ENCODE measurements at places on chromosomes 12 and 14.

GRCh38 chr12:66282244-66282643 is 20.0 kb upstream of the HELB start:
- no peak for DNase-seq

GRCh38 chr12:28108599-28108998 is 81.7 kb upstream of the CCDC91 start:
- DNase-seq = no peak

DNA sequence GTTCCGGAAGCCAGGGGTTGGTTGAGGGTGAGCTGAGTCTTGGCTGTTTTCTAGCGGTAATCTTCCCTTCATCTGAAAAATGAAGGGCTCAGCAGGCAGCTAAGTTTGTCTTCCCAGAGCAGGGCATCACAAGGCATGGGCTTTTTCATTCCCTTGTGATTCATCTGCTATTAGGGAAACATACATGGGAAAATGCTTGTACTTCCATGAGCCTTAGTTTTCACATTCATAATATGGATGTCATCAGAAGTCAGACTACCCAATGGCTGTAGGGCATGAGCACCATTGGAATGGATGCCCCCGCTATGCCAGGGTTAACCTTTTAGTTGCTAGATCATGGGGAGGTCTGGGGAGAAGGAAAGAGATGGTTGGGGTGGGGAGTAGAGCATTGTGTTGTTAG is 18.7 kb downstream of the HELB start:
- DNase-seq = no peak

GRCh38 chr12:84038242-84038641 is 874.4 kb downstream of the SLC6A15 start:
- DNase-seq = no peak

- no peak for DNase-seq
These were observed 185.0 kb downstream of the DPF3 start for GRCh38 chr14:72708708-72709475.

- DNase-seq = no peak
These were observed 7.3 kb downstream of the PAN2 start for GRCh38 chr12:56326533-56326932.

GRCh38 chr12:92418381-92418780 is 272.7 kb upstream of the BTG1 start:
- no peak for DNase-seq

DNA sequence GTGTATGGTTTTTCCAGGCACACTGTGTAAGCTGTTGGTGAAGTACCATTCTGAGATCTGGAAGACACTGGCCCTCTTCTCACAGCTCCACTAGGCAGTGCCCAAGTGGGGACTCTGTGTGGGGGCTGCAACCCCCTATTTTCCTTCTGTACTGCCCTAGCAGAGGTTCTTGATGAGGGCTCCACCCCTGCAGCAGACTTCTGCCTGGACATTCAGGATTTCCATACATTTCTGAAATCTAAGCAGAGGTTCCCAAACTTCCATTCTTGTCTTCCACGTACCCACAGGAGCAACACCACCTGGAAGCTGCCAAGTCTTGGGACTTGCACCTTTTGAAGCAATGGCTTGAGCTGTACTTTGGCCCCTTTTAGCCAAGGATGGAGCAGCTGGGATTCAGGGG is 85.2 kb upstream of the PRMT8 start:
- no peak for DNase-seq

DNA sequence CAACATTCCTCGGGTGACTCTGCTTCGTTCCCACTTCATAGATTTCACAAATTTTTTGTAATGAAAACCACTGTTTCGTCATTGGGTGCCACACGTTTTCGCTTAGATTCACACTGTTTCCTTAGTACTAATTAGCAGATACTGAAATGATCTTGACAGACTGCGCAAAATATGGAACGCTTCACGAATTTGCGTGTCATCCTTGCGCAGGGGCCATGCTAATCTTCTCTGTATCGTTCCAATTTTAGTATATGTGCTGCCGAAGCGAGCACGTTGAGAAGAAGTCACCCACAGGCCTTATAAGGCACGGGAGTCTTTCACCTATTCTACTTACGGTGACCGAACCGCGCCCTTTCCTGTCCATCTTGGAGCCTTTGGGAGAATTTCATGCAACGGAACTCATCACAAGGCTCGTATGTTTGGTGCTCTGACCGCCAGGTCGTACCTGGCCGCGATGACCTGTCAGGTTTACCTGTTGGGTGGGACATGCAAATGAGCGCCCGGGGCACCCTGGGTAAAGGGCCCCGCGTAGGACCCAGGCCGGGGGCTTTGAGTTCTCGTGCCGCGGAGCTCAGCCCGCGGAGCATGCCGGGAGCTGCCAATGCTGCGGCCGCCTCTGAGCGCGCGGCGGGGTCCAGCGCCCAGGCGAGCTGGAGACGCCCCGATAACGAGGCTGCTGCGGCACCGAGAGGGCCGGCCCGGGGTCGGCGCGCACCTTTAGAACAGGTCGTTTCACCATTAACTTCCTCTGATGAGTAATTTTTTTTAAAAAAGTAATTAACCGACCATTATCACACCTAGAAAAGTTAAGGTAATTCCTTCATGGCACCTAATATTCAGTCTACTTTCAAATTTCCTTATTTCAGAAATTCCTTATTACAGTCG is at the start of gene RNU6-8:
Gene RNU6-8 (minus strand): TSS at position 272 of the 885 bp plus-strand sequence.
- DNase-seq = peak; percentile 64

- no peak for DNase-seq
These were observed 17.1 kb downstream of the DEGS2 start for GRCh38 chr14:100142073-100143040.

- DNase-seq = no peak
These were observed 76.9 kb upstream of the ALG10 start for GRCh38 chr12:33945438-33945784.

DNA sequence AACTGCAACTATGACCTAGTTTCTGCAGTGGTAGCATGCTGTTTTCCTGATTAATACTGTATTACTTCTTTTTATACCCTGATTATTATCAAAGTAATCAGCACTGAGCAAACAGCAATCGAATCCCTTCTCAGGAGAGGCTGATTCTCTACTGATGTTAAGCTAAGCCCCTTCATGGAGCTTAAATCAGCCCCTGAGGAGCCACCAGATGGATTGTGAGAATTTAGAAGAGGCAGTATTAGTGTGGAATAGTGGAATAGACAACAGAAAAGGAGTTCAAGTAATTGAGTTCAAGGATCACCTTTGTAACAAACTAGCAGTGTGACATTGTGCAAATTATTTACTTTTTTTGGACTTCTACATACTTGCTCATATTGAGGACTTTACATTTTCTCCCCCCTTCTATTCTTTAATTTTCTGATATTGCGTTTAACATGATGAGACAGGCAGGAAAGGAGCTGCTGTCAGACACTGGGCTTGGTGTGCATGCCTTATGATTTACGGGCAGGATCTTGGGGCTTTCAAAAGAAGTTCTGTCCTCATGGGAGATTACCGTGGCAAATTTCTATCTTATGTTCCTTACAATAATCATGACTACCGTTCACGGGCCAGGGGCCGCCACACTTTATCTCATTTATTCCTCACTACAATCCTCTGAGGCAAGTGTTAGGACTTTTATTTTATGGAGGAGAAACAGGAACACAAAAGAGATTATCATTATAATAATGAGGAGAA is 68.0 kb downstream of the PTPRR start:
- DNase-seq = no peak

DNA sequence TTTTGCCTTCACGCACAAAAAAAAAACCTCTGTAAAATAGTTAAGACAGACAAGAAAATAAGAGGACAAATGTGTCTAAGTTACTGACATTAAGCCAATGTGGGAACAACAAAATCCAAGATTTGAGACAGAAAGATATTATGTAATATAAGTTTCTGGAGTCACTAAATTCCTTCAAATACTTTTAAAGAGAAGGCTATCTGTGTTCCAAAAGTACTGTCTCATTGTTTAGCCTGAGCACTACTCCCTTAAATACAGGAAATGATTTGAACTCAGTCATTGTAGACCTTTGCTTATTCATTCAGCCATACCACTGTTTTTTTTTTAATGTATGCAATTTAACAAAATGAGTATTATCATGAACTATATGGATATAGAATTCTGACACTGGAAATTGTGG is 82.7 kb upstream of the KITLG start:
- no peak for DNase-seq

DNA sequence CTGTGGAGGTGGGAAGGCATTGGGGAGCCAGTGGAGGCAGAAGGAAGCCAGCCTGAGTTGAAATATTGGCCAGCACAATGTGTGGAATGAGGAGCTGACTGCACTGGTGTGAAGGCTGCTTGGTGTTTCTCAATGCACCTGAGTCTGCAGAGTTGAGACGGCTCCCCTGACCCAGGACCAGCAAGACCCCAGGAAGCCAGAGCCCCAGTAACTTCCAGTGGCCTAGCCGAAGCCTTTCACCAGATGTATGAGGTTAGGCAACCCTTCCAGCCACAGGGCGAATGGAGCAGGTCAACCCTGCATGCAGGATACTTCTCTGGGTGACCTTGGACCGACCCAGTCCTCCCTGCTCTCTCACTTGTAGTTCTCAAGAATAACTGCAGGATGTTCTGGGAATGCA is 12.9 kb upstream of the KRT73 start:
- DNase-seq = no peak

- no peak for DNase-seq
These were observed 70.0 kb upstream of the BICD1 start for GRCh38 chr12:32036477-32037263.

DNA sequence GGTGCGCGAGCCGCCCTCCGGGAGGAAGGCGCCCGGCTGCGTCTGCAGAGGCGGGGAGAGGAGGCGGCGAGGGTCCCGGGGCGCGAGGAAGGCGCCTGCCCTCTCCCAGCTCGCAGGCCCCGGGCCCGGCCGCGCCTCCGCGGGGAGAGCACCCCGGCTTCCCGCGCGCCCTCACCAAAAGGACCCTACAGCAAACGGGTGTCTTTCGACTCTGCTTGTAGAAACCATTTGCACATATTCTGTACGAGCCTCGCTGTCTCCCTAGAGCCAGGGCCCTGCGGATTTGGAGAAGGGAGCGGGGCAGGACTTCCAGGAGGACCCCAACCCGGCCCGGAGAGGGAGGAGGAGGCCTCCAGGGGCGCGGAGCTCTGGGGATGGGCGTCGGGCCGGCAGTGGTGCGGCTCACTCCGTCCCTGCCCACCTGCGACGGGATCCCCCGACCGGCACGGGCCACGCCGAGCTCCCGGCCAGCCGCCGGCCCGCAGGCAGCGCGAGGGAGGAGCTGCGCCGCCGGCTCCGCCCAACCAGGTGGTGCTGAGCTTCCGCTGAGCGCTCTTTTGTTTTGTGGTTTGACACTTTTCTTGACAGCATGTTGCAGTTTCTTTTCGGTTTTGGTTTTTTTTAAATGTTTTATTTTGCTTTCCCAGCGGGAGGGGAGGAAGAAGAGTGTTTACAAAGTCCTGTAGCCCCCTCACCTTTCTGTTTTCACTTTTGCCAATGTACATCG is 103.3 kb upstream of the FKBP4 start:
- DNase-seq = no peak

DNA sequence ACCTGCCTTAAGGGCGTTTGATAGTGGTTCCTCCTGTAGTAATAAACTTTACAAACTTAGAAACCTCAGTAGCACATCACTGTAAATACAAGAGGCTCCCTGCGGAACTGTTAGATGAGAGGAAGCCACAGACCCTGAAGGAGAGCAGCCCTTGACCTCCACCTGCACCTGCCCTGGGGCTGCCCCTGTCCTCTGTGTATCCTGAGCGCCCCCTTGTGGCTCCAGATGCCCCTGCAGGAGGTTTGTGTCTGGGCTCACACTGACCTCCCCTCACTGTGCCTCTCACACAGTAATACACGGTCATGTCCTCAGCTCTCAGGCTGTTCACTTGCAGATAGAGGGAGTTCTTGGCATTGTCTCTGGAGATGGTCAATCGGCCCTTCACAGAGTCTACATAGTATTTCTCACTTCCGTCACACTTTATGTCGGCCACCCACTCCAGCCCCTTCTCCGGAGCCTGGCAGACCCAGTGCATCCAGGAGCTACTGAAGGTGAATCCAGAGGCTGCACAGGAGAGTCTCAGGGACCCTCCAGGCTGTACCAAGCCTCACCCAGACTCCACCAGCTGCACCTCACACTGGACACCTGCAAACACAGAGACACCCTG is 1059.8 kb downstream of the TMEM121 start:
- DNase-seq = peak; percentile 38

DNA sequence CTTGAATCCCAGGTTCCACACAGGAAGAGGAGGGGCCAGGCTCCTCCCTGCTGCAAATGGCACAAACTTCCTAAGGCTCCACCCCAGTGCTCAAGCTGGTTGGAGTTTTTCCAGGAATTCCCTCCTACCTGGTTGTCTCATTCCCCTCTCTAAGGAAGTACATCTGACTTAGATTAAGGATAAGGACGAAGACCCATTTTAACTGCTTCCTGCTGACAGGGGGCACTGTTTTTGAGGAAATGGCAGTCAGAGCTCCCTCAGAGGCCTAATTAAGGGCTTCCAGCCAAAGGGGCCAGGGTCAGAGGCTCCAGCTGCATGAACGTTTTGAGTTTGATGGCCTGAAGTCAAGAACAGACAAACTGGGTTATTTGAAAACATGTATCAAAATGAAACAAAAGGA is 1084.7 kb downstream of the SLC6A15 start:
- no peak for DNase-seq
